A549 (cell line): ENCODE measurements at places on chromosomes 5 and 9. TPM values are rescaled to one million over a fixed set of nuclear protein-coding genes. Genes with fewer than 3 reads are reported as not detected.

Gene IL33
- 0.72 to 0.85 TPM (median 0.80 TPM) in 3 replicates for polyA plus RNA-seq

DNA sequence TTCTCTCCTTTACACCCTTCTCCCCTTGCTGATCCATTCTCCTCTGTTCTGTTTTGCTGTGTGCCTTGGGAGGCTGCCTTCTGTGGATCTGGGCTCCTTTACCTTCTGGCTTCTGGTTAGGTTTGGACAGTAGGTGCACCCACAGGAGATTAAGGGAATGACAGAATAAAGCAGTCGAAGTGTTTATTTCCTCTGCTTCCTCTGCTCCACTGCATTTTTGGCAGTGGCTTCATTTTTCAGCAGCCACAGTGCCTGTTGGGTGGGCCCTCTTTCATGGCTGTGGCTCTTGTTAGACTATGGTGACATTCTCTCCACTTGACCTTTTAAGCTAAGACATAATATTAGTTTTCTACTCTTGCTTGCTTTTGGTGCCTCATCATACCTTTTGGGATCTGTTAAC lies 144.1 kb downstream of the CCDC171 start:
- no peak for DNase-seq

Gene PCDHGA4
- 0.10 to 0.15 TPM (median 0.13 TPM) in 3 replicates for polyA plus RNA-seq

- DNase-seq: no peak
Measured at GRCh38 chr5:116042375-116042774, 10.1 kb downstream of the ARL14EPL start.

Gene OR2S2
- polyA plus RNA-seq: not detected in 3 replicates

DNA sequence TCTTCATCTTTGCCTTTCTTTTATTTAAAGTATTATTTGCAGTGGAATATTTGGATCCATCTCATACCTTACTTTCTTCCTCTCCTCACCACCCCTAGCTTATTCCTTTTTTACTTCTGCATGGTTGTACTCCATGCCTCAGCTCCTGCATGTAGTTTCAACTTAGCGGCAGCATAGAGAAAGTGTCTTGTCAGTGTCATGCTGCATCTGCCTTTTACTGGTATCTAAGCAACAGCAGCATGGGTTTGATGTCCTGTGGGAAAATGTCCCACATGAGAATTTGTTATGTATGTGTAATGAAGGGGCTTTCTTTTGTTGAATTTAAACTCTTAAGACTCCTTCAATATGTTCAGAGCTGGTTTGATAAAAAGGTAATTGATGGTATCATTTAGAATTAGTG lies 20.6 kb downstream of the TCERG1 start:
- DNase-seq: no peak

DNA sequence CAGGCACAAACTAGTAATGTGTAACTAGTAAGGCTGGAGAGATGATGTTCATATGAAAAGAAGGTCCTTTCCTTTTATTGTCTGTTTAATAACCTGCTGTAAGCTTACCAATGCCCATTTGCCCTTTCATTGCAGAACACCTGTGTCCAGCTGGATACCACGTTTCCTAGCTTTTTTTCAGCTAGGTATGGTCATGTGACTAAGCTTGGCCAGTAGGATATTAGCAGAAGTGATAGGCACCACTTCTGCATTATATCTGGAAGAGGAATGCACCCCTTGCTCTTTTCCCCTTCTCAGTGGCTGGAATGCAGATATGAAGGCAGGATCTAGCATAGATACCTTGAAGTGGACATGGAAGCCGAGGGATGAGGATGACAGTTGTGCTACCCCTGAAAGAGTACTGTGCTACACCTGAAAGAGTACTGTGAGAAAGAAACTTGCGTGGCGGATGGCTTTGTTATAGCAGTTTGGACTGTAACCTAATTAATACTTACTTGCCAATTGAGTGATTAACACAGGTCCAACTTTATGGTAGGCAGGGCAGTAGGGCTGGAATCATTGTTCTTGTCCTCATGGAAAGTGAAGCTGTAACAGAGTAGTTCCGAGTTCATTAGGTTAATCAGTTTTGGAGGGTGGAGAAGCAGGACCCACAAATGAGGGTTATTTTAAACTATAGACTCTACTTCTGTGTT lies 6.8 kb downstream of the SMIM32 start:
- no peak for DNase-seq

Gene C5orf58
- not detected in 3 replicates for polyA plus RNA-seq

Gene ENTREP1
- polyA plus RNA-seq: 0.03 to 0.10 TPM (median 0.04 TPM) in 3 replicates

DNA sequence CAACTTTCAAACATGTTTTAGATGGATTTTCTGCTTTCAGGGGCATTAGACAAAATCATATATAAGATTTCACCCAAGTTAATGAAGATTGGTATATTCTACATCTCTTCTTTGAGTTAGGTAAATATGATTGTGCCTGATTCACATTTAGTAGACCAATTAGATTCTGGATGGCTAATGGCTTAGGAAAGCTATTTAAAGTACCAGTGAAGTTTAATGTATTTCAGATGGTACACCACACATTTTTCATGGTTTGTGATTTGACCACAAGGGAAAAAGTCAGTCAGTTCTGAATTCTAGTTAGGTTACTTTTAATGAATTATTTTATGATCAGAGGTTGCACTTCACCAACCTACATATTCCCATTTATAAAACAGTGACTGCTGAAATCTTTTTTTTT lies 409.7 kb downstream of the ADGRV1 start:
- DNase-seq: no peak

DNA sequence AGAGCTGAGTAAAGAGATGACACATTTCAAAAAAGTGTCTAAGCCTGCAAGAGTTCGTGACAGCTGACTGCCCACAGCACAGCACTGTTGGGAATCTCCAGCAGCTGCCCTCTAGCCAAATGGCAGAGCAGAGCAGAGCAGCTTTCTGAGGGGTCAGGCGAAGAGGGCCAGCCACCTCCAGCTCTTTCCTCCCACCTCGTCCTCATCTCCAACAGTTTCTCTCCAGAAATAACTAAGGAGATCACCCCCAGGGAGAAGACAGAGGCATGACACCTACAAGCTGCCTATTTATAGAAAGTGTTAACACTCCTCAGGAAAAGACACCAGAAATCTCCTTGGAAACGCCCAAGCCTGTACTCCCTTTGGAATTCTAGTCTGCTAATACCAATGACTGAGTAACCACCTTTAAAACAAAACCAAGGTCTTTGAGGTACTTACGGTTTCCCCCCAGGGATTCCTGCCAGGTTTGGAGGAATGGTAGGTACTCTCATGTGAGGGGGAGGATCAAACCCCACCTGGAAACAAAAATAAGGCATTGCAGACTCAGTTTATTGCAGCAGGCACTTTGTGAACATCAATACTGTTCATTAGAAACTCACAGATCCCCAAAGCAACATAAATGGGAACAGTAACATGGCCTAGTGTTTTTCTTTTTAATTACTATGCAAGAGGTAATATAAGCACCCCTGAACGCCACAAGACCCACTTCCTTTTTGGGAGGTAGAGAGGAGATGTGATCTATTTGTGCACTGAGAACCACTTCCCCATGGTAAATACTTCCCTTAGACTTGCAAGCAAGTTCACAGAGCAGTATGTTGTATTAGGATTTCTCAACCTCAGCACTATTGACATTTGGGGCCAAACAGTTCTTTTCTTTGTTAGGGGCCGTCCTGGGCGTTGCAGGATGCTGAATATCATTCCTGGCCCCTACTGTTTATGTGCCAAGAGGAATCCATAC lies 79.3 kb downstream of the TLE1 start:
- no peak for DNase-seq

- DNase-seq: peak; percentile 46
Measured at GRCh38 chr5:14665101-14665822, 744 bp downstream of the OTULIN start.

- DNase-seq: peak; percentile 30
Measured at GRCh38 chr9:122001491-122002201, 91.5 kb downstream of the TTLL11 start.

GRCh38 chr5:59188419-59189225 lies 605.7 kb downstream of the RAB3C start:
- peak; percentile 37 for DNase-seq

DNA sequence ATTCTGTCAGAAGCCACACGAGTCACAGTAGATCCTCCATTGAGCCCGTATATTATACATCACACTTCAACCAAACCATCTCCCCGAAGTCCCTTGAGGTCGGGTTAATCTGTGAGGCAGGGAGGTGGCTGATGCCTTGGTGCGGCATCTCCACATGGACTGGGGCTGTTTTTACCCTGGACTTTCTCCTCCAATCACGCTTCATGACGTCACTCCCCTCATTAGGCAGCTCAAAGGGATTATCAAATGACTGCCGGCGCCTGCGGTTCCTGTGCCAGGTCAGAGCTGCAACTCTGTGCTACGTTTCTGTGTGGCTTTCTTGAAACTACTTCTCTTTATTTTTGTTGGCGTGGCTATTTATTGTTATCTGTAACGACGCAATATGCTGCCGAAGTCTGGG lies 53.7 kb downstream of the TMOD1 start:
- no peak for DNase-seq

Gene GFPT2
- polyA plus RNA-seq: 24.4 to 34.9 TPM (median 31.6 TPM) in 3 replicates

DNA sequence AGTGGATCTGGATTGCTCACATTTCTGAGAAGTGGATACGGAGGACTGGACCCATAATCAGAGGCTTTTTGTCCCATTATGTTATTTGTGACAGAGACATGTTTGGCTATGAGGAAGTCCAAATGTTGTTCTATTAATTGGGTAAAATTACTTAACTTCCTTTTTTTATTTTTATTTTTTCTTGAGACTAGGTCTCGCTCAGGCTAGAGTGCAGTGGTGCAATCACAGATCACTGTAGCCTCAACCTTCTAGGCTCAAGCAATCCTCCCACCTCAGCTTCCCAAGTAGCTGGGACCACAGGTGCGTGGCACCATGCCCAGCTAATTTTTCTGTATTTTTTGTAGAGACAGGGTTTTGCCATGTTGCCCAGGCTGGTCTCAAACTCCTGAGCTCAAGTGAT lies 11.9 kb upstream of the PGGT1B start:
- DNase-seq: no peak

DNA sequence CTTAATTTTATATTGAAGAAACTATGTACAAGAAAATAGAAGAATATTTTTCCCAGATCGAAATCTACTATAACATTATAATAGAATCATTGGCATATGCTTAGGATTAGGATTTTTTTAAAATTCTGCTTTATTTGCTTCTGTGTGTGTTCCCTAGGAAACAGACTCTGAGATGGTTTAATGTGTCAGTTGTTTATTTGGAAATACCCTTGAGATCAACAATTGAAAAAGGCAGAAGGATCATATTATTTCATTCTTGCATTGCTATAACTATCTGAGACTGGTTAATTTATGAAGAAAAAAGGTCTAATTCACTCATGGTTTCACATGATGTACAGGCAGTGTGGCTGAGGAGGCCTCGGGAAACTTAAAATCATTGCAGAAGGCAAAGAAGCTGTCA lies 622.6 kb downstream of the PRR16 start:
- DNase-seq: no peak

Gene SCGB3A2
- polyA plus RNA-seq: not detected in 3 replicates

Gene LOX
- 0.13 to 0.36 TPM (median 0.17 TPM) in 3 replicates for polyA plus RNA-seq

GRCh38 chr9:86043999-86044398 lies 55.4 kb downstream of the GOLM1 start:
- no peak for DNase-seq

DNA sequence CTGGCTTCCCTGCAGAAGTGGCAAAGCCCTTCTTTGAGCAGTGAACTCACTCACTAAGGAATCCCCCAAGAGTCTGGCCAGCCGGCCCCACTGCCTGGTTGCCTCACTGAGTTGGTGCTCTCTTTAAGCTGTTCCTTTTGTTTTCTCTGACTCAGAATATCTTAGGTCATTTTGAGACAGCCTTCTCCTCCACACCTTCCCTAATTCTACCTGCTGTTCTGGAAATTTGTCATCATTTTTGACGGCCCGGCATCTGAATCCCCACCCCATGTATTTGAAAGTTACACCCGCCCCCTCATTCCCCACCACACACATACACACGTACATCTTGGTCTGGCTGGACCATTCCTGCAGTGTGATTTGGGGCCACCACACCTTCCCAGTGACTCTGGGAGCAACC lies 41.8 kb downstream of the FGF1 start:
- DNase-seq: no peak

GRCh38 chr5:505951-506525 lies 18.2 kb downstream of the SLC9A3 start:
- no peak for DNase-seq

Gene SLC4A9
- not detected in 3 replicates for polyA plus RNA-seq

Gene CDC25C
- 11.2 to 12.7 TPM (median 12.6 TPM) in 3 replicates for polyA plus RNA-seq

- DNase-seq: no peak
Measured at GRCh38 chr5:61322738-61323725, 9.0 kb upstream of the ZSWIM6 start.

Gene FAM170A
- polyA plus RNA-seq: not detected in 3 replicates

GRCh38 chr5:132489871-132490483 lies 596 bp downstream of the IRF1 start:
- peak; percentile 25 for DNase-seq

DNA sequence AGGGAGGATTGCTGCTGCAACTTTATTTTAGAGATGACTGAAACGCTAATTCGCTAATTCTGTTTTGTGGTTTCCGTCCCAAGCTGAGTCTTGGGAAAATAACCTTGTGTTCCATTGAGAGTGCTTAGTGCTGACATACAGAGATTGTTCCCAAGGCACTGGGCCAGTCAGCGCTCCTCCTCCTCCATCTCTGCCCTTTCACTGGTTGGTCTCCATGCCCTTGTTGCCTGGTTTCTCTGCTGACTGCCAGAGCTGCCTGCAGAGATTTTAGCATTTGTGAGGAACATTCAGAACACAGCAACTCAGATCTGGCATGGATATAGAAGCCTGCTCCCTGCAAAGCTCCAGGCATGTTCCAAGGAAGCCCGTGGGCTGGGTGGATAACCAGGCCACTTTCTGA lies 126.0 kb upstream of the IRX2 start:
- no peak for DNase-seq
